Stimulated activated CD4-positive, alpha-beta T cell treated with anti-CD3 and anti-CD28 coated beads, Interleukin-15, amount 100 ng/mL, for 1 hour (primary cell): ENCODE measurements at places on chromosomes 1 and 21.

GRCh38 chr1:44733365-44733764 is 2.4 kb upstream of the RNU5D-1 start:
- no peak for DNase-seq

DNA sequence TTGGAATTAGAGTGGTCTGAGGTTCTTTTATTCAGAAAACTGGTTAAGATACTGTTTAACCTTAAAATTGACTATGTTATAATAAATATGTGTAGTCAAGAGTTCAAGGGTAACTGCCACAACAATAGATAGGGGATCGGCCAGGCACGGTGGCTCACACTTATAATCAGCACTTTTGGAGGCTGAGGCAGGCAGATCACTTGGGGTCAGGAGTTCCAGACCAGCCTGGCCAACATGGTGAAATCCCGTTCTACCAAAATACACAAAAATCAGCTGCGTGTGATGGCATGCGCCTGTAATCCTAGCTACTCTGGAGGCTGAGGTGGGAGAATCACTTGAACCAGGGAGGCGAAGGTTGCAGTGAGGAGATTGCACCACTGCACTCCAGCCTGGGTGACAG is 39.5 kb downstream of the PDC start:
- no peak for DNase-seq

- DNase-seq = no peak
Measured at GRCh38 chr1:227218870-227219573, 99.3 kb downstream of the CDC42BPA start.

DNA sequence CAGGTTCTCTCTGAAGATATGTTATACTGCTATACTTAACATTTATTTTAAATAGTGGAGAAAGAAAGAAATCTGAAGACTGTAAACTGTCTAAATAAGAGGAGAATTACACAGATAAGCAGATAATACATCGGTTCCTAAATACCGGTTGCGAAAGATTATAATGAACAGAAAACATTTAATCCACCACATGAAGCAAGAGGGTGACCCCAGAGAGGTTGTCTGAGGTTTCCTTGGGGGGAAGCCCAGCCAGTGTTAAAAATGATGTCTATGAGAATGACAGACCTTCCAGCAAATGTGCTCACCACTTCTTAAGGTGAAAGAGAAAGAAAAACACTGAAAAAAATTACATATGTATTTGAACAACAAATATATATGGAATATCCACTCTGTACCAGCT is 356.4 kb upstream of the KAZN start:
- DNase-seq = no peak

- DNase-seq = no peak
Measured at GRCh38 chr1:186828611-186829454, at the start of gene PLA2G4A. Gene PLA2G4A (plus strand): TSS chr1:186828949. CDS start chr1:186854355, 25,406 bp downstream.

DNA sequence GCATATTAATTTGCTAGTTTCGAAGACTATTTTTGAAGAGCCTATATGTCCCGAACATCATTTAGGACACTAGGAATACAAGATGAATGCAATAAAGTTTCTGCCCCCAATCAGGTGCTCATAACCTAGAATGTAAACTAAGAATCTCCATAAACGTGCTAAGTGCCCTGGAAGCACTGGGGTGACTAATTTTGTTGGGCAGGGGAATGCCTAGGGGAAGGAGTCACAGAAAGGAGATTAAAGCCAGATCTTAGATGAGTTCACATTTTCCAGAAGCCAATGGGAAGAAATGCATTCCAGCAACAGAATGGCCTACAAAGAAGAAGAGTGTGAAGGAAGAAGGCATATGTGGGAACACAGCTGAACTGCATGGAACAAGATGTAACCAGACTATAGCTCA is 19.5 kb downstream of the SCYL3 start:
- DNase-seq = no peak

- no peak for DNase-seq
Measured at GRCh38 chr1:23224739-23225648, 7.7 kb upstream of the HTR1D start.

DNA sequence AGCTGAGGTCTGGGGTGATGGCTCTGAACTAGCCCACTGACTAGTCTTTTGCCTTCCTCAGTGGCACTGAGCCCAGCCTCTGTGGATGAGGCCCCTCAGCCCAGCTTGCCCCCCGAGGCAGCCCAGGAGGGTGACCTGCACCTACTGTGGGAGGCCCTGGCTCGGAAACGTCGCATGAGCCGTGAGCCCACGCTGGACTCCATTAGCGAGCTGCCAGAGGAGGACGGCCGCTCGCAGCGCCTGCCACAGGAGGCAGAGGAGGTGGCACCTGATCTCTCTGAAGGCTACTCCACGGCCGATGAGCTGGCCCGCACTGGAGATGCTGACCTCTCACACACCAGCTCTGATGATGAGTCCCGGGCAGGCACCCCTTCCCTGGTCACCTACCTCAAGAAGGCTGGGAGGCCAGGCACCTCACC is 87.8 kb downstream of the TRIM11 start:
- no peak for DNase-seq

- no peak for DNase-seq
Measured at GRCh38 chr1:54117815-54118563, 34.8 kb downstream of the CDCP2 start.

DNA sequence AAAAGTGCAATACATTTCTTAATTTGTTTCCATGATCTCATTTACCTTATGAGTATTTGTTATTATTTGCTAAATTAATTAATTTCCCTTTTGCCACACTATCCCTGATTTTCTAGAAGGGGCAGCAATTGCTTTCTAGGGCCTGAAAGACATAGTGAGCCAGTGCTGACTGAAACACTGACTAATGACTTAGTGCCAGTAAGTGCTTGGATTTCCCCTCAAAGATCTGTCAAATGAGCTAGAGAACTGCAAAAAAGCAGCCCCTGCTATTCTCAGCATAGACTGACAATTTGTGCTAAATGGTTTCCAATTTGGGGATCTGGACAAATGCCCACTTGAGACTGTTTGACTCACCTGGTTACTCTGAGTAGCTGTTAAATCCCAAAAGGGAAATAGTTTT is 35.6 kb upstream of the USH2A start:
- DNase-seq = no peak

GRCh38 chr1:47662068-47662467 is 224.2 kb downstream of the FOXD2 start:
- no peak for DNase-seq
